ENCODE measurements at places on chromosomes 11 and 22.

DNA sequence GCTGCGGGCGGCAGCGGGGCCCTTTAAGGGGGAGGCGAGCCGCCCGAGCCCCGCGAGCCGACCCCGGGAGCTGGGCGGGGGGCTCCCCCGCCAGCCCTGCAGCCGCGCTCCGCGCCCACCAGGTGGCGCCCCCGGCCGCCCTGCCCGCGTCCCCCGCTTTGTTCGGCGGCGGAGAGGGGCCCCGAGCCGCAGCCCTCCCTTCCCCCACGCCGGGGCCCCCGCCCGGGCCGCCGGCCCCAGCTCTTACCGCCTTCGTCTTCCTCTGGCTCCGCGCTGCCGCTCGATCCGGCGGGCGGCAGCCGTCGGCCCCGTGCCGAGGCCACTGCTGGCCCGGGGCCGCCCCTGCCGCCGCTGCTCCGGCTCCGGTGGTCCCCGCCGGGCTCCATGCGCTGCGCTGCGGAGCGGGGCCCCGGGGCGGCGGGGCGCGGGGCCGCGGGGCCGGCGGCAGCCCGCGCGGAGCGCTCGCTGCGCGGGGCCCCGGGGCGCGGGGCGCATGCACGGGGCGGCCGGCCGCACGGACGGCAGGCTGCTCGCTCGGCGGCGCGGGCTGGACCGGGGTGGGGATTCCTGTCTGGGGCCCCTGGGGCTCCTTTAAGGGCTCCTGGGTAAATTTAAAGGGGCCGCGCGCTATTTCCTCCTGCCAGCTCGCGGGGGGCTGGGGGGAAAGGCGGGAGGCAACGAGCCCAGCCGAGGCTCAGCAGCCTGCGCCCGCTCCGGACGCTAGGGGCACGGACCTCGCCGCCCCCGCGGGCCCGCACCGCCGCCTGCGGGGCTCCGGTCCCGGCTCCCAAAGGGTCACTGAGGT, at the start of gene ZFTA:
Gene ZFTA, minus strand, starts transcription at position 539 of the 805 bp plus-strand sequence. Its CDS starts 153 bp downstream, at position 386.
- DNase-seq: peak; percentile 73

GRCh38 chr11:128182844-128183243, 404.5 kb downstream of the ETS1 start:
- no peak for DNase-seq

DNA sequence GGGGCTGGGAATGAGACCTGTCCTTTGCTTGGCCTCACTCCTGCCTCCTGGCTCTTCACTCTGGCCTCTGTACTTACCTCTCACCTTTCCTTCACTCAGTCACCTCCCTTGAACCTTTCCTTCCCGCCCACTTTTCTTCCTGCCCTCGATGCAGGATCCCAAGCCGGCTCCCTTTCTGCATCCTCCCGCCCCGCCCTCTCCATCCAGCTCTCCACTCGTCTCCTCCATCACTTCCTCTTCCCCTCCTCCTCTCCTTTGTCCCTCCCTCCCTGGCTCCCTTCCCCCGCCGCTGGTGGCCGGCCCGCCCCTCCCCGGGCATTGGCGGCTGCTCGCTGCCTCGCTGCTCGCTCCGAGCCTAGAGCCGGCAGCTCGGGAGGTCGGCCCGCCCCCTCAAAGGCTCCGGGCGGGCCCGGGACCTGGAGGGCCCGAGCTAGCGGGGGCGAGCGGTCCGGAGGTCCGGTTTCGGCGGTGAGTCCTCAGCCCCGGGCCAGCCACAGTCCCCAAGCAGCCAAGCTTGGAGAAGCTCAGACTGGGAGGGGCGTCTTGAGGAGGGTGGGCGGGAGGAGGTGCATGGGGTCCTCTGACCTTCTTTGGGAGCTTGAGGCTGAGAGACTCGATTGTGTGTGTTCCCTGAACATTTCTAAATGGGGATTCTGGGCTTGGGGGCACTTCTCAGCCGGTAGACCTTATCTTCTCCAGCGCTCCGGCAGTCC, 13.8 kb downstream of the PHLDB1 start:
- no peak for DNase-seq

DNA sequence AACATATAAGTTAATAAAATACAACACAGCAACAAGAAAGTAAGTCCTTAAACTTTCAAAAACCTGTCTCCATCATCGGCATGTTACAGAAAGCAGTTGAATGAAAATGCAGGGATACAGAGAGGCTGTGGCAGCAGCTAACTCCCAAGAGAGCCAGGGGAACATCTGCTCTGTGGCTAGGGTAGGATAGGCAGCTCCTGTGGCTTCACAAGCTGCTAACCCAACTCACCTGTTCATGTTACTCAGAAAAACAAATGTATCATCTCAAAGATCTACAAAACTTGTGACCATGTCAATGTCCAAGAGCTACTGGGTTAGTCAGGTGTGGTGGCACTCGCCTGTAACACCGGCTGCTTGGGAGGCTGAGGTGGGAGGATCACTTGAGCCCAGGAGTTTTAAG, 15.2 kb upstream of the PLAAT3 start:
- no peak for DNase-seq

DNA sequence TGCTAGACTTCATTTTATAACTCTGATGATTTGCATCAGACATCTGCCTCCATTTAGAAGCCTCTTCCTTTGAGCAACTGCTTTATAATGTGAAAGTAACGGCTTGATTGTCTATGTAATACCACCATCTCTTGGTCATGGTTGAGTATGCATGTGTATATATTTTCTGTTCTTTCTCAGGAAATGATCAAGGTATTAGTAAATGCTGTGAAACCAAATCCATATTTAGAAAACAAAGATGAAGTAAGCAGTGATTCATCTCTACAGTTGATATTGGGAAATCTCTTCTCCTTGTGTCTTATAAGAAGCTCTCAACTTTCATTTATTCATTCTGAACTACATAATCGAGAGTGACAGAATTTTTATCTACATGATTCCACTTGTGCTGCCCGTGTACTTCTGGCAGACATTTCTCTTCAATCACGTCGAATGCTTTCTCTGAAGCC, 104.6 kb upstream of the ANO3 start:
- peak; percentile 13 for DNase-seq

GRCh38 chr11:82979824-82980223, 78.3 kb downstream of the DDIAS start:
- no peak for DNase-seq

GRCh38 chr11:353179-353873, 16.0 kb upstream of the B4GALNT4 start:
- DNase-seq: no peak

GRCh38 chr22:25696763-25697162, 45.2 kb upstream of the MYO18B start:
- no peak for DNase-seq

- DNase-seq: no peak
Measured at GRCh38 chr11:130216591-130217132, 57.1 kb downstream of the ST14 start.

- no peak for DNase-seq
Measured at GRCh38 chr11:13920756-13921155, 41.8 kb upstream of the SPON1 start.

DNA sequence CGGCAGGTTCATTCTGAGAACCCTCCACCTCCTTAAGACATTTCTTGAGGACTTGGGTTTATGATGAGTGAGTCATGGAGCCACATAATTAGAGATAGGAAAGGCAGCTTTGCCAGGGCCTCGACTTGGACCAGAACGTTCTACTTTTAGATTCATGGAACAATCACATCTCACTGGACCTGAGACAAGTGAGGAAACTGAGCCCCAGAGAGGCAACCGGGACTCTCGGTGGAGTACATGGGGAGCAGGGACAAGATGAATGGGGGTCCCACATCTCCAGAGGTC, 59.5 kb downstream of the LINC01488 start:
- DNase-seq: no peak

DNA sequence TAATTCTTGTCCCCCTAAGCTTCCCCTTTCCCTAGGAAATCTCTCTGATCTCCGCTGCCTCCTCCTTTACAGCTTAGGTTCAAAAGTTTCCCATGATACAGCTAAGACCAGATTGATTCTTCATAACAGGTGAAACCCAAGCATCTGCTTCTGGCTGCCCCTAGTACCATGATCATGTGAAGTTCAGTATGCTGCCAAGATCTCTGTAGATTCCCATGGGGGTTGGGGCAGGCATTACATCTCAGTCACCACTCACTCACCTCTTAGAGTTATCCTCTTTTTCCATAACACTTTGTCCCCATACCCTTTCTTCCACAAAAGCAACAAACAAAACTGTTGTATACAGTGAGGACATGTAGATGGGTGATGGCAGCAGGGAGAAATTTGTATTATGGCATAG, 44.0 kb downstream of the RRP8 start:
- DNase-seq: no peak

DNA sequence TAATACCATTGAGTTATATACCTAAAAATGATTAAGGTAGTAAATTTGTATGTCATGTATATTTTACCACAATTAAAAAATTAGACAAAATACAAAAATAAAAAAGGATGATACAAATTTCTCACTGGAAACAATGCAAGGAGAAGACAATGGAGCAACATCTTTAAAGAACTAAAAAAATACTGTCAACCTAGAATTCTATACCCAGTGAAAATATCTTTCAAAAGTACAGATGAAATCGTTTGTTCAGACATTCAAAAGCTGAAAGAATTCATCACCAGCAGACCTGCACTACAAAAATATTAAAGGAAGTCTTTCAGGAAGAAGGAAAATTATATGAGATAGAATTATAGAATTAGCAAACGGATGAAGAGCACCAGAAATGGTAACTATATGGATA, 9.8 kb upstream of the ASCL2 start:
- no peak for DNase-seq

- no peak for DNase-seq
Measured at GRCh38 chr11:120310870-120311269, 14.2 kb upstream of the TLCD5 start.

GRCh38 chr22:31124811-31125465, 2.2 kb downstream of the INPP5J start:
- DNase-seq: no peak

GRCh38 chr11:134532131-134532920, 120.3 kb upstream of the B3GAT1 start:
- no peak for DNase-seq

DNA sequence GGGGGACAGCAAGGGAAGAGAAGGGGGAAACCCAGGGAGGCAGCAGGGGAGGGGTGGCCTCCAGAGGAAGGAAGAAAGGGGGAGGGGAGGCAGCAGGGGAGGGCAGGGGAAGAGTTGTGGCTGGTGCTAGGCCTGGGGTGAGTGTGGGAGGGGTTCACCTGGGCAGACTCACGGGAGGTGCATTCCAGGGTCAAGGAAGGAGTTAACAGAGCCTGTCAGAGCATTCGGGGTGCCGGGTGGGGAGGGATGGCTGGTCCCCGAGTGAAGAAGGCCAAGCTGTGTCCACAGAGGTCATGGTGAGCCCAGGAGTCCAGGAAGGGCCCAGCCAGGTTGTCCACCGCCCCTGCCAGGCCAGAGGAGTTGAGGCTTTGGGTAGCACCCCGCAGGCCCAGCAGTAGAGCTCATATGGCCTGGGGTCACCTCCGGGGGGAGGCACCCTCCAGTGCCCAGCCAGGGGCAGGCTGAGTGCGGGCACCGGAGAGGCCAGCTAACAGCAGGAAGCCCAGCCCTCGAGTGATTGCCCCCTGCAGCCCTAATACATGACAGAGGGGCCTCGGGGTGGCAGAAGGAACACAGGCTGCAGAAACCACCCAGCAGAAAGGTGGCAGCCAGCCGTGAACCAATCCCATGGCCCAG, 31.1 kb upstream of the PPARA start:
- DNase-seq: no peak

- DNase-seq: no peak
Measured at GRCh38 chr22:50476868-50477267, 2.0 kb upstream of the SBF1 start.

GRCh38 chr11:130514851-130515250, 66.4 kb downstream of the ADAMTS15 start:
- DNase-seq: no peak
